ENCODE measurements at places on chromosomes 6 and 20.

DNA sequence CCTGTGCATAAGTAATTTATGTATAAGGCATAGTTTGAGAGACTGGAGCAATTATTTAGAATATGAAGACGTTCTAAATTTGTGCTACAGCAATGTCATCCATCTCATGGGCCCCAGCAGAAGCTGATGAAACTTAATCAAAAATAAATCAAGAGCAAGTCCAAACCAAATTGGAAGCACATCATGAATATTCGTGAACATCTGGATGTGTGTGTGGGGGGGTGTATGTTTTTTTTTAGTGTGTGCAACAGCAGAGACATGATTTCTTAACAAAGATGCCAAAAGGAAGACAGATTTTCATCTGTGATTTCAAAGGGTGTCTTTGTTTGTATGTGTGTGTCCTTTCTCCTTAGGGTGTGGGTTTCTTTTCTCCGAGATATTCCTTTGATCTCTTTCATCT is 58.9 kb downstream of the SASH1 start:
- DNase-seq, result no peak

GRCh38 chr6:85347812-85348211 is 102.1 kb upstream of the NT5E start:
- DNase-seq, result no peak

DNA sequence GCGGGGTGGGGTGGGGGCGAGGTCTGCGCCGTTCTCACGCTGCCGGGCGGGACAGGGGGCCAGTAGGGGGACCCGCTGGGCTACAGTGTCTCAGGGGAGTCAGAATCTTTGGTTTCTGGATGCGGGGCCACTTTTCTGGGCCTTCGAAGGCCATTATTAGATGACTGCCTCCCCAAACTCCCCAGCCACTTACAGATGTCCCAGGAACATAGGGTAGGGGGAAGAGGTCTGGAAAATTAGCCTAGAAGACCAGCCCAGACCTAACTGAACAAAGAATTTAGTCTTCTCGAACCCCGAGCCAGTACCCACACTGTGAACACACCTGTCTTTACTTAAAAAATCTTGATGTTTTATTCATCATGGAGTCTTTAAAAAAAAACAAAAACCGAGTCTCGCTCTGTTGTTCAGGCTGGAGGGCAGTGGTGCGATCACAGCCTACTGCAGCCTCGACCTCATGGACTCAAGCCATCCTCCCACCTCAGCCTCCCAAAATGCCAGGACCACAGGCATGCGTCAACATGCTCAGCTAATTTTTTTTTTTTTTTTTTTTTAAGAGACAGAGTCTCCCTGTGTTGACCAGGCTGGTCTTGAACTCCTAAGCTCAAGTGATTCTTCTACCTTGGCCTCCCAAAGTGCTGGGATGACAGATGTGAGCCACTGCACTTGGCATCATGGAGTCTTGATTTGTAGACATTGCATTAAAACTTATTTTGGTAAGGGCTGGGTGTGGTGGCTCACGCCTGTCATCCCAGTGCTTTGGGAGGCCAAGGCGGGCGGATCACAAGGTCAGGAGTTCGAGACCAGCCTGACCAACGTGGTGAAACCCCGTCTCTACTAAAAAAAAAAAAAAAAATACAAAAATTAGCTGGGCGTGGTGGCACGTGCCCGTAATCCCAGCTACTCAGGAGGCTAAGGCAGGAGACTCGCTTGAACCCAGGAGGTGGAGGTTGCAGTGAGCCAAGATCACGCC is 3.3 kb upstream of the SLC29A1 start:
- no peak for DNase-seq

GRCh38 chr6:161373905-161374451 is 100.1 kb upstream of the AGPAT4 start:
- DNase-seq, result no peak

DNA sequence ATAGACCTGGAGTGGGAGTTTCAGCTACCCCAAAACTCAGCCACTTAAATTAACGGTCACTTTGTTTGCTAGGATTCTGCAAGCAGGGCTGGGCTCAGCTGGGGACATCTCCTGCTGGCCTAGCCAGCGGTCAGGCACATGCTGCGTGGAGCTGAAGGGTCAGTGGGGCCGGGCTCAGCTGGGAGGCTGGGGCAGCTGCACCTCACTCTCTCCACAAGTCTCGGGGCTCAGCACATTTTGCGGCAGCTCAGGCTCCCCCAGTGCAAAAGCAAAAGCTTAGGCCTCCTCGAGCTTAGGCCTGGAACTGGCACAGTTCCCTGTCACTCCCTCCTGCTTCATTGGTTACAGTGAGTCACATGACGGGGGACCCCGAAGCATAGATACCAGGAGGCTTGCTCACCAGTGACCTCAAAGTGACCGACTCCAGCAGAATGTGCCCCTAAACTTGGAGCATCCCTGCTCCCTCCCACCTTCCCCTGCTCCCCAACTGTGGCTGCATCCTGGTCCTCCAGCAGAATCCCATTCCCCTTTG is 80.6 kb upstream of the CST7 start:
- no peak for DNase-seq

- no peak for DNase-seq
These were observed 5.3 kb downstream of the GHRH start for GRCh38 chr20:37256286-37256685.

DNA sequence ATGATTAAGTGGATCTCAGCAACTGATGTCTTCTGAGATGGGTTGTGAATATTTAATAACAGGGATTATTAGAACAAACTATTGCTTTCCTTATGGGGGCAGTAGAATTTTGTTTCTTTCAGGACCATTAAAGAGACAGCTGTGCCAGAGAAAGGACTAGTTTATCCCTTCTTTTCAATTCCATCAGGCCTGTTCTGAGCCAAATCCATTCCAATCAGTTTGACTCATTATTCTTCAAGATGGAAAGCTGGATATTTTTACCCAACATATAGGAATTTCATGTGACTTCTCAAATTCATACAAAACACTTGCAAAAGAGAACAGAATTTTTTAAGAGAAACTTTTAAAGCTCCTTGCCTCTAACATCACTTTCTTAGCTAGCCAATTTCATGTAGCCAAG is 722.0 kb upstream of the FLRT3 start:
- DNase-seq, result no peak

DNA sequence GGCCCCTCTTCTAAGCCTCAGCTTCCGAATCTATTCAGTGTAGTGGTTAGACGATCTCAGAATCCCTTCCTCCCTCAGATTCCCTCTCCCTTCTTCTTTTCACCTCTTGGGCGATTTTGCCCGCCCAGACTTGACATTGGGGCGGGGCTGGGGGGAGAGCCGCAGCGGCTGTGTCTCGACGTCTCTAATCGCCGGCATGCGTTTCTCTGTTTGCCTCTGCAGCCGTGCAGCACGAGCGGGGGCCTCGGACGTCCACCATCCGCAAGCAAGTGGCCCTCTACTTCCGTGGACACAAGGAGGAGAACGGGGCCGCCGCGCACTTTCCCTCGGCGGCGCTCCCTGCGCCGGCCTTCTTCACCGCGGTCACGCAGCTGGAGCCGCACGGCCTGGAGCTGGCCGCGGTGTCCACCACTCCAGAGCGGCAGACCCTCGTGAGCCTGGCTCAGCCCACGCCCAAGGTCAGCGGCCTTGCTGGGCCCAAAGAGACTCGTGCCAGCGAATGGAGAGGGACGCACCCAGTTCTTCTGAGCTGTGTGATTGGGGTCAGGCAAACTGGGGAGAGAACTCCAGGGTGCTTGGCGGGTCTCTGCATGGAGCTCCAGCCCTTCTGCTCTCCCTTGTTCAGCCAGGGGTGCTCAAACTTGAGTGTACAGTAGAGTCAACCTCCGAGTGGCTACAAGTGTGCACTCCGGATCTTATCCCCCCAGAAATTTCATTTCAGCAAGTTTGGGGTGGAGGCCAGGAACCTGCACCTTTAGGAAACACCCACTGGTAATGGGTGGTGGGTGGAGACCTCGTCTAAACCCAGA is 10.7 kb downstream of the NR2E1 start:
- no peak for DNase-seq

- no peak for DNase-seq
These were observed 8.2 kb upstream of the AHCY start for GRCh38 chr20:34311118-34312023.

DNA sequence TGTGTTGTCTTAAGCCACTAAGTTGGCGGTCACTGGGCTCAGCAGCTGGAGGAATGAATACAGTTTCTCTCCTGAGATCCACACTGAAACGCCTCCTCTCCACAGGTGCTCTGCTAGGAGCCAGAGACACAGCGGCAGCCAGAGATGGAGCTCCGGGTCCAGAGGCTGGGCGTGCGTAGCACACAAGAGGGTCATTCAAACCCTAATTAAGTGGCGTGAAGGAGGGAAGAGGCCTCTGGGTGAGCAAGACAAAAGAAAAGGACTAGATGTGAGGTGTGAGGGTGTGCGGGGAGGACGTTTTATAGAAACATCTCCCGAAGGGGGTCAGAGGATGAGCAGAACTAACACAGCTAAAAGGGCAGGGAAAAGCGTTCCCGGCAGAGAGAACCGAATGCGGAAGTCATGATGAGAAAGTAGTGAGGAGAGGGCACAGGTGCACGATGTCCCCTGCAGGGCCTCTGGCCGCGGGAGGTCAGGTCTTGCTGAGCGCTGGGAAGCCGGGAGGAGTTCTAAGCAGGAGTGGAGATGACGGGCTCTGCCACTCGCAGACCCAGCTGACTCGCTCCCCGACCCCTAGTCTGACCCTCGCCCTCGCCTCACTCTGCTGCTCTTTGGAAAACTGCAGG is 54.4 kb downstream of the BMP7 start:
- no peak for DNase-seq

DNA sequence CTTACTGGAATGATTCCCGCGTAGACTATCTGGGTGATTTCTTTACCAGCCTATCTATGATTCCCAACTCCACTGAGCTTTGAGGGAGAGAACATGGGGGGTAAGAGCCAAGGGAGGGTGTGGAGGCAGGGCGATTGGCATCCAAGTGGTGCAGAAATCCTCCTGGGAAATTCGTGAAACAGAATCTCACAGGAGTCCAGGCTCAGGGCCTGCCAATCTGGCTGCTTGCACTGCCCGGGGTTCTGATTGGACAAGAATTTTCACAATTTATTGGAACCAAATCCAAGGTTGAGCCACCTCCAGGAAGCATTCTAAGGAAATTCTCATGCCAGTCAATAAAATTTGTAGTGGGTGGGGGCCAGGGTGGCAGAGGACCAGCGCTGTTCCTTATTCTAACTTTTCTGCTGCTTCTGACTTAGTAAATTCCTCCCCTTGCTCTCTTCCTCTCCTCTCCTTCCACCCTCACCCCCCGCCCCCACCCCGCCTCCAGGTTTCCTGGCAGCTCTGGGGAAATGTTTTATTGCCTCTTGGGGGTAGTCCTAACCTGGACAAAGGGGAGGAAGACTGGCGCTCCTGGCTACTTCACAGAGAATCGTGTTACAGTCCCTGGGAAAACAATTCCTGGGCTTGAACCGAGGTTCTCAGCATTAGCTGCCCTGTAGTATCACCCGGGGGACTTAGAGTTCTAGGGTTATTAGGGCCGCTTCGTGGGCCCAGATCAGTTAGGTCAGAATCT is 3.1 kb downstream of the BMP6 start:
- no peak for DNase-seq

DNA sequence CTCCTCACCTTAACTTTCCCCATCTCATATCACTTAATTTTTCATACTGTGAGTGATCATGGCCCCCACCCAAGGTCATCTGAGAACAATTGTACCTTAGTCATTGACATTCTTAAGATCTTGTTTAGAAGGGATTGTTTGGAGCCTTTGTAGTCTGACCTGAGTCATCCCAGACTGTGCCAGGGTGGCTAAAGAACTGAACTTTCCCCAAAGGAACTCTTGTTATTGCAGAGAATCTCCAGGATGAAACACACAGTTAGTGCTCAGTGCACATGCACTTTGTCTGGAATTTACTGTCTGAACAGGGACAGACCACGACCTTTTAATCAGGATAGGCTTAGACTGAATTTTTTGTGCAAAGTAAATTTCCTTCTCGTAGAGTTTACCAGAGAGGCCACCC is 112.6 kb upstream of the CCN2 start:
- DNase-seq, result no peak

DNA sequence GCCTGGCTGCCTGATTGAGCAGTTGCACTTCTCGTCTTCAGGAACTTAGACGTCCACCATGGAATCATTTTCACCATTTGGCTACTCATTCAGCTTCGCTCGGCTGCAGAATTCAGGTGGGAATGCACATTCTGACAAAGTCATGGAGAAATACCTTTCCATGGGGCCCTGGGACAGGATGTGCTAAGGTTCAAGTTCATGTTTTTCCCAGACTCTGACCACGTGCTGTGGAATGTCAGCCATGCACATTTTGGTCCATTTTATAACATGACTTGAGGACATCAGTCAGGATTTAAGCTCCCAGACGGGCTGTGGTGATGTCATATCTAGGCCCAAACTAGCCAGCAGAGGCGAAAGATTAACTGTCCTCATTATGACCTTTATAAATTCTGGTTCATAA is 205.3 kb downstream of the TBXT start:
- DNase-seq, result no peak

DNA sequence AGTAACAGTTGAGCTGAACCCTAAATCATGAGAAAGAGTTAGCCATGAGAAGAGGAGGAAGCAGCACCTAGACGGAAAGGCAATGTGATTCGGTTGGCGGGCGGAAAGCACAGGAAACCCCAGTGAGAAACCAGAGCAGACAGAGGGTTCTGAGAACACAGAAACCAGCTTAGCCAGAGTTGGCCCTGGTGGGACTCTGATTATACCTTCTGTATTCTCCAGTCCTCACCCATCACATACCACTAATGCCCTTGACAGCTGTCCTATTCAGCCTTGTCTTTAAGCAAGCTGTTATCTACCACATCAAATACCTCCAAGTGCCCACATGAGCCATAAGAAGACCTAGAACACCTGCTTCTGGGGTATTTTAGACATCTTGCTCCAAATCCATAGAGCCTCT is 58.9 kb upstream of the LRRC1 start:
- no peak for DNase-seq

DNA sequence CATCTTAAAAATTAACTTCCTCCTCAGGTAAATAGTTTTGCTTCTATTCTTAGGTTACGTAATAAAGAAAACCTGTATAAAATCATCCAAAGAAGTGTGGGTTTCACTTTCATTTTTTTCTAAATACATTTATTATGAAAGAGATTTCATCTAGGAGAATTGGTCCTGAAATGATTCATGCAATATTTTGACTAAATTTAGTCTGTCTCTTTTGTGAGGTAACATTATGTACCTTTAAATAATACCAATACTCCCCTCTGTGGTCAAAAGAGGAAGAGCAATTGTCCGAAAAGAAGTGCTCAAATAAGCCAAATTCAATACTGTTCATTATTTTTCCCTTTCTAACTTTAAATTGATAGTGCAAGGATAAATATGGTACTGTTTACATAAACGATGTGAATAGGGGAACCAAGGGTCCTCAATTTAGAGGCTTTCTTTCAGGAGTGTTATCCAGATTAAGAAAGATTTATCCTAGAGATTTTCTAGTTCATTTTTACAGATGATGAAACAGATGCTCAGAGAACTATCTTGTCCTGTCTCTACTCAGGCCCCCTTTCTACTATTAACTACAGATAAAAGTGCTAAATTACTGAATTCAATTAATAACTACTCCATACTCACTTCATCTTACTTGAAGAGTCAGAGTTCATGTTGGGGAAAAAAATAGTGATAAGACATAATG is 26.2 kb downstream of the CYP39A1 start:
- DNase-seq, result no peak

GRCh38 chr6:47413752-47414422 is 63.7 kb upstream of the CD2AP start:
- DNase-seq, result no peak

GRCh38 chr20:38262931-38263330 is 2.4 kb upstream of the KIAA1755 start:
- DNase-seq, result no peak

GRCh38 chr6:170112583-170112860 is 178.4 kb downstream of the DLL1 start:
- no peak for DNase-seq
